ENCODE measurements at places on chromosomes 5 and 9.

DNA sequence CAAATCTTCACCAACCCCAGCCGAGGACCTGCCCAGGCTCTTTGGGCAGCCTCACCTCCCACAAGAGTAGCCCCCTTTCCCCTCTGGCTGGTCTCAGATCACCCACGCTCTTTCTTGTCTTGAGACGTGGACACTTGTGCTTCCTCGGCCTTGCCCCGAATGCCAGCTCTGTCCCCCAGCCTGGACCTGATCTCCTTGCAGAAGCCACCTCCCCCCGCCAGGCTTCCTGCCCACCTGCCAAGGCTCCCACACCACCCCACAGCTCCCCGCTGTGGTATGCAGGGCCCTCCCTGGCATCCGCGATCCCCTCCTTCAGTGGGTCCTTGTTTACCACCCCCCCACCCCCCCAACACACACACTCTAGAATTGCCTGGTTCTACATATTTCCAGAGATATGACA lies 133.7 kb downstream of the ROR2 start:
- no peaks in the 10 kb centered on the region for H3K4me1 ChIP-seq
- no peaks in the 10 kb centered on the region for H3K36me3 ChIP-seq
- no peak overlapping the region for H3K4me3 ChIP-seq

GRCh38 chr9:113616621-113617496 lies 153.3 kb downstream of the RGS3 start:
- no peaks in the 10 kb centered on the region for H3K36me3 ChIP-seq
- peaks cover 55% of the 10 kb centered on the region for H3K4me1 ChIP-seq
- no peaks in the 10 kb centered on the region for H3K27me3 ChIP-seq
- H3K27ac ChIP-seq, result peak overlapping the region; percentile 86
- H3K4me3 ChIP-seq, result no peak overlapping the region

GRCh38 chr5:13248253-13248652 lies 696.2 kb downstream of the DNAH5 start:
- H3K4me3 ChIP-seq, result no peak overlapping the region
- no peak overlapping the region for H3K27ac ChIP-seq

- H3K27ac ChIP-seq, result peak overlapping the region; percentile 24
- H3K36me3 ChIP-seq, result no peaks in the 10 kb centered on the region
- no peak overlapping the region for H3K4me3 ChIP-seq
- DNase-seq, result no peak
- peaks cover 45% of the 10 kb centered on the region for H3K4me1 ChIP-seq
Measured at GRCh38 chr9:35918780-35919179, 9.5 kb downstream of the SPAAR start.

All from tibial artery (tissue), 4 donors.